ENCODE measurements at places on chromosomes 6 and 20.

GRCh38 chr6:5764401-5764955 is 242.2 kb downstream of the NRN1 start:
- no peak overlapping the region for H3K27ac ChIP-seq
- no peaks in the 10 kb centered on the region for H3K27me3 ChIP-seq
- H3K36me3 ChIP-seq, result no peaks in the 10 kb centered on the region
- DNase-seq, result no peak
- H3K4me1 ChIP-seq, result no peaks in the 10 kb centered on the region
- H3K4me3 ChIP-seq, result no peak overlapping the region

DNA sequence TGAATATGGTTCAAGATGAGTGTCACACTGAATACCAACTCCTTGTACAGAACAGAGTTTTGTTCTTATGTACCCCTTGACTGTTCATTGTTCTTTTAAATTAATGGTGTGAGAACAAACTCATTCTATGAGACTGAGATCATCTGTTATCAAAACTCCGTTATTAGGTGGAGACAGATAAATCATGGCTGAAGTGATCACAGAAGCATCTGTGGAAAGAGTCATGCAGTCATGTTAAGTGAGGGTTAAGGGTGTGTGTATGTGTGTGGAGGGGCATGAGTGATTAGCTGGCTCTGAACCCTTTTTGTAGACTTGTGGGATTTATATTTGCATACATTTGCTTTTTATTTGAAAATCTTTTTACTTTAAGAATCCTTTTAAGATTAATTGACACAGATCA is 24.7 kb downstream of the ADGRG6 start:
- H3K4me1 ChIP-seq, result no peaks in the 10 kb centered on the region
- no peak for DNase-seq
- no peak overlapping the region for H3K4me3 ChIP-seq
- H3K36me3 ChIP-seq, result no peaks in the 10 kb centered on the region

DNA sequence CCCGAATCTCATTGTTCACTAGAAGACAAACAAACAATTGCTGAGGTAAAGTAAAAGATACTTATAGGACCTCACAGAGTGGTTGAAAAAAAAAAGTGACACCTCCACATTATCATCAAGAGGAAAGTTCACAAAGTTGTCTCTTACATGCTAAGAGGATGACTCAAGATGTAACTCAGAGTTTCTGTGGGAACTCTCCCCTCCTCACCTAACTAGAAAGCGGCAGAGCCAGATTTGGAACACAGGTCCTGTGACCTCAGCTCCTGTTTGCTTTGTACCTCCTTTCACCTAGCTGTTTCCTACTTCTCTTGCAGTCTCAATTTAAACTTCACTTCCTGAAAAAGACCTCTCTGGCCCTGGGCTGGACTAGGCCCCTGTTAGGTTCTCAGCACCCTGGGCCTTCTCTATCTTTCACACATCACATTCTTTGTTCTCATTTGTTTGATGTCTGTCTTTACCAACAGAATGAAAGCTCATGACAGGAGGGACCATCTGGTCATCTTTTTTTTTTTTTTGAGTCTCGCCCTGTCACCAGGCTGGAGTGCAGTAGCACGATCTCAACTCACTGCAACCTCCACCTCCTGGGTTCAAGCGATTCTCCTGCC is 60.8 kb downstream of the CD24 start:
- no peak overlapping the region for H3K4me3 ChIP-seq
- H3K27ac ChIP-seq, result peak overlapping the region; percentile 76
- no peaks in the 10 kb centered on the region for H3K27me3 ChIP-seq
- DNase-seq, result no peak
- peaks cover 6% of the 10 kb centered on the region for H3K4me1 ChIP-seq

DNA sequence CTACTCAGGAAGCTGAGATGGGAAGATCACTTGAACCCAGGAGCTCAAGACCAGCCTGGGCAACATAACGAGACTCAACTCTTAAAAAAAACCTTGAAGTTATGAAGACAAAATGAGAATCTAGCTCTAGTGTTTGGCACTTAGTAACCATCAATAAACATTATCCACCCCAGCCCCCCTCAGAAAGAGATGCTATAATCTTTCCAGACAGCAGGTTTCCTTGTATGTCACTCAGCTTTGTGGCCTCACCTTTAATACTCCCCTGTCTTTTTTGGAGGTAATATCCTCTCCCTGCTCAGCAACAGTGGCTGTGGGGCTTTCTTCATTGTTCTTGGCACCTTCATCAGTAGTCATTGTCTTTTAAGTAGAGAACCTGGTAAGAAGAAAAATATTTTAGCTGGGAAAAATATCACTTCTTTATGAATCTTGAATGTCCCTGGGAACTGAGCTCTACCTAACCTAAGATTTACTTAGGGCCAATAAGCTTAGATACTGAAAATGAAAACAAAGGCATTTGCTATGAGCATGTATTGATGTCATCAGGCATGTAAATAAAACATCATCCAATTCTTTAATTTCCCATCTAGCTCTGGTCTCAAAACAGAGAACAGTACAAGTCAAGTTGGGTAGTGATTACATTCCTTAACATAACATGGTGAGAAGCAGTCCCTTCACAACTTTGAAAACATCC is 46.1 kb downstream of the FKBP5 start:
- H3K4me1 ChIP-seq, result peaks cover under 1% of the 10 kb centered on the region
- H3K27ac ChIP-seq, result no peak overlapping the region
- no peaks in the 10 kb centered on the region for H3K27me3 ChIP-seq

- H3K27me3 ChIP-seq, result no peaks in the 10 kb centered on the region
- no peak overlapping the region for H3K4me3 ChIP-seq
- H3K36me3 ChIP-seq, result no peaks in the 10 kb centered on the region
- no peak overlapping the region for H3K27ac ChIP-seq
- peaks cover 4% of the 10 kb centered on the region for H3K4me1 ChIP-seq
- DNase-seq, result no peak
Observed at GRCh38 chr6:140071601-140072062, 697.2 kb upstream of the CITED2 start.

DNA sequence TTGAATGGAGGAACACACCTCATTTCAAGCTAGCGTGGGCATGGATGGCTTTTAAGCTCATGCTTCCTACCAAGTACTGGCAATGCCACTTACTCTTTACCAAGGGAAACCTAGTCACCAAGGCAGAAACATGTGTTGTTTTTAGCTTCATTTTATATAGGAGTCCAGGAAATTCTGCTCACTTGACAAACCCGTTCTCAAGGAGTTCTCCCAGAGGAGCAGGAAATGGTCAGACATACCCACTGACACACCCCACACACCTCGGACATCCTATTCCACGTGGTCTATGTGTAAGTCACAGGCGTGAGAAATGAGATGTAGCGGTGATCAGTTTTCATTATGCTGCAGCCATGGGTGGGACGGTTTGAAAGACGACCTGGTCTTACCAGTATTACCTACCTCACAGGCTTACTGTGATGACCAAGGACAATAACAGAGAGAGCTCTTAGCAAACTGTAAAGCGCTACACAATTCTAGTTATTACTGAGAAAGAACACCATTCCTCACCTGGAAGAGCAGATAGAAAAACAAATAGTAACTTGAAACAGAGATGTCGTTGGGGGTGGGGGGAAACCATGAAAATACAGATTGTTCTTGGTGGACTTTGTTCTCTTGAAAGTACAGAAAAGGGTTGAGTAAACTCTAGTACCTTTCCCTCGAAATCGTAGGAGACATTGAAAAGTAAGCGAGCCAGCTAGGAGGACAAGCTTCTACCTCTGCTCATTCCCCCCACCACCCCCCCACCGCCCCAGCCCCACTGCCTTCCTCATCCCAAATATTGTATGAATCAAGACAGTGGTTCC is 1.7 kb downstream of the CNKSR3 start:
- H3K27me3 ChIP-seq, result peaks cover 4% of the 10 kb centered on the region
- peaks cover 9% of the 10 kb centered on the region for H3K4me1 ChIP-seq
- H3K36me3 ChIP-seq, result no peaks in the 10 kb centered on the region
- peak overlapping the region; percentile 94 for H3K4me3 ChIP-seq
- no peak for DNase-seq

- H3K4me1 ChIP-seq, result peaks cover 8% of the 10 kb centered on the region
- no peak overlapping the region for H3K4me3 ChIP-seq
- peak overlapping the region; percentile 87 for H3K27ac ChIP-seq
- H3K36me3 ChIP-seq, result no peaks in the 10 kb centered on the region
- H3K27me3 ChIP-seq, result no peaks in the 10 kb centered on the region
Observed at GRCh38 chr20:44601236-44601671, 18.9 kb downstream of the PKIG start.

DNA sequence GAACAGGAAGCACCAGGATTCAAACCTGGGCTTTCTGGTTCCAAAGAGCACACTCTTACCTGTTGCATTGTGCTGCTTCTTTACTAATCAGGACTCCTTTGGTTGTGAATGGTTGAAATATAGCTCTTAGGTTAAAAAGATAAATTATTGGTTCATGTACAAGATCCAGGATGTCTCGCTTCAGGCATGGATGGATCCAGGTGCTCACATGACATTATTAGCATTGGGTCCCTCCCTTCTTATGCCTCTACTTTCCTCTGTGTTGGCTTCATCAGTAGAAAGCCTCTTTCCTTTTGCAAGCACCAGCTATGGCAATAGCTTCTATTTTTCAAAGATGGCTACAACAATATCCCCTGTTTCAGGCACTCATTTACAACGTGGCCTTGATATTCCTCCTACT is 217.7 kb upstream of the SULF2 start:
- peaks cover 9% of the 10 kb centered on the region for H3K4me1 ChIP-seq
- no peak overlapping the region for H3K27ac ChIP-seq
- H3K27me3 ChIP-seq, result no peaks in the 10 kb centered on the region
- DNase-seq, result no peak
- H3K4me3 ChIP-seq, result no peak overlapping the region

DNA sequence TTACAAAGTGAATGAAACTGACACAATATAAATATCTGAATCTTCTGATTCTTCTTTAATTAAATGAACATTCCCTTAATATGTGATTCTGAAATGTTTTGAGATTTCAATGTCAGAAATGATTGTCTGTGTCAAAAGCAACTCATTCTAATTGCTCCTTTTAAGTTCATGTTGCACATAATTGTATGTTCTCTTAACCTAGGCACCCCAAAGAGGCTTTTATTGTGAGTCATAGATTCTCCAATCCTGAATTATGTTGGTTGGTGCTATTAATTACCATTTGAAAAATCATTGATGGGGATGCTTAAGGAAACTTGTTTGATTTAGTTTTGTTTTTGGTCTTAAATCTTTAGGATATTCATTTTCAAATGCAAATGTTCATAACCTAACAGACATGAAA is 829.7 kb upstream of the CITED2 start:
- no peak overlapping the region for H3K4me3 ChIP-seq
- no peak for DNase-seq
- H3K4me1 ChIP-seq, result no peaks in the 10 kb centered on the region
- H3K36me3 ChIP-seq, result no peaks in the 10 kb centered on the region

GRCh38 chr6:6390849-6391602 is 70.6 kb upstream of the F13A1 start:
- H3K27me3 ChIP-seq, result no peaks in the 10 kb centered on the region
- DNase-seq, result no peak
- H3K4me3 ChIP-seq, result no peak overlapping the region
- no peak overlapping the region for H3K27ac ChIP-seq
- H3K4me1 ChIP-seq, result no peaks in the 10 kb centered on the region

Measured in esophagus squamous epithelium (tissue), 5 donors.